Psoas muscle (tissue), 8 donors: ENCODE measurements at places on chromosomes 6 and 20. TPM values are rescaled to one million over a fixed set of nuclear protein-coding genes. Genes with fewer than 3 reads are reported as not detected.

The ECT2L gene
- not detected for total RNA-seq

The LYRM2 gene
- 45.6 TPM for total RNA-seq

The ANKRD6 gene
- total RNA-seq = 4.0 TPM

The ZNF311 gene
- total RNA-seq = 0.36 TPM

DNA sequence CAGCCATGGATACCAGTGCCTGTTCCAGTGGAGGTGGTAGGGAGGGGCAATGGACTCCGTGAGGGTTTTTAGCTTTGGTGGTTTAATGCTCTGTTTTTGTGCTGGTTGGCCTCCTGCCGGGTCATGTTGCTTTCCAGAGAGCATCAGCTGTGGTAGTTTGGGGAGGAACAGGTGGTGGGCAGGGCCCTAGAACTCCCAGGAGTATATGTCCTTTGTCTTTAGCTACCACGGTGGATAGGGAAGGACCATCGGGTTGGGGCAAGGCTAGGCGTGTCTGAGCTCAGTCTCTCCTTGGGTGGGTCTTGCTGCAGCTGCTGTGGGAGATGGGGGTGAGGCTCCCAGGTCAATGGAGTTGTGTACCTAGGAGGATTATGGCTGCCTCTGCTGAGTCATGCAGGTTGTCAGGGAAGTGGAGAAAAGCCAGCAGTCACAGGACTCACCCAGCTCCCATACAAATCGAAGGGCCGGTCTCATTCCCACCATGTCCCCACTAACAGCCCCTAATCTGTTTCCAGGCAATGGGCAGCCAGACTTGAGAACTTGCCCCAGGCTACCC, 38.9 kb downstream of the MRAP2 start:
- H3K4me3 ChIP-seq = no peak overlapping the region
- no peaks in the 10 kb centered on the region for H3K27me3 ChIP-seq
- no peak for DNase-seq
- H3K36me3 ChIP-seq = no peaks in the 10 kb centered on the region
- H3K27ac ChIP-seq = no peak overlapping the region

DNA sequence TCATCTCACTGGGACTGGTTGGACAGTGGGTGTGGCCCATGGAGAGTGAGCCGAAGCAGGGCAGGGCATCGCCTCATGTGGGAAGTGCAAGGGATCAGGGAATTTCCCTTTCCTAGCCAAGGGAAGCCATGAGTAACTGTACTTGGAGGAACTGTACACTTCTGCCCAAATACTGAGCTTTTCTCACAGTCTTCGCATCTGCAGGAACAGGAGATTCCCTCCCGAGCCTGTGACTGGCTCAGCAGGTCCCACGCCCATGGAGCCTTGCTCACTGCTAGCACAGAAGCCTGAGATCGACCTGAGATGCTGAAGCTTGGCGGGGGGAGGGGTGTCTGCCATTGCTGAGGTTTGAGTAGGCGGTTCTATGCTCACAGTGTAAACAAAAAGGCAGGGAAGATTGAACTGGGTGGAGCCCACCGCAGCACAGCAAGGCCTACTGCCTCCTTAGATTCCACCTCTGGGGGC, 10.4 kb upstream of the CALHM5 start:
- H3K4me1 ChIP-seq = no peaks in the 10 kb centered on the region
- no peaks in the 10 kb centered on the region for H3K27me3 ChIP-seq
- H3K36me3 ChIP-seq = no peaks in the 10 kb centered on the region
- DNase-seq = no peak
- H3K27ac ChIP-seq = no peak overlapping the region

GRCh38 chr6:18976966-18977365, 589.8 kb downstream of the RNF144B start:
- DNase-seq = no peak
- H3K27me3 ChIP-seq = no peaks in the 10 kb centered on the region
- H3K36me3 ChIP-seq = no peaks in the 10 kb centered on the region
- H3K4me3 ChIP-seq = no peak overlapping the region
- H3K27ac ChIP-seq = no peak overlapping the region
- H3K4me1 ChIP-seq = no peaks in the 10 kb centered on the region

- H3K4me3 ChIP-seq = no peak overlapping the region
- no peaks in the 10 kb centered on the region for H3K27me3 ChIP-seq
- no peaks in the 10 kb centered on the region for H3K36me3 ChIP-seq
- no peaks in the 10 kb centered on the region for H3K4me1 ChIP-seq
- H3K27ac ChIP-seq = no peak overlapping the region
- no peak for DNase-seq
Measured at GRCh38 chr6:138287144-138287955, 69.1 kb upstream of the PBOV1 start.

DNA sequence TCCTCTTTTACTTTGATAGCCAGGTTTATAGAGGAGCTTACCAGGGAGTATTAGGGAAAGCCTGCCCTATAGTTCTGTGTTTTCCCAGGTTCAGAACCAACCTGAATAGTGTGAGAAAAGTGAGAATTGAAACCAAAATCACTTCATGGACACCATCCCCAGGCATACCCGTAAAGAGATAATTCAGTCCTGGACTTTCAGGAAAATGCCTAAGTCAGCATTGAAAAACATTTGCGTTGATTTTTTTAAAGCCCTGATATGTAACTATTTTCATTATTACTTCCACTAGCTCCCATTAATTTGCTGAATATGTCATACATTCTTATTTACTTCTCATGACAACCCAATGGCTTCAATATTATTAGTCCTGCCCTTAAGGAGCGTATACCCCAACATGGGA, 77.4 kb upstream of the TCF21 start:
- no peaks in the 10 kb centered on the region for H3K4me1 ChIP-seq
- no peaks in the 10 kb centered on the region for H3K27me3 ChIP-seq
- no peak overlapping the region for H3K27ac ChIP-seq
- H3K4me3 ChIP-seq = no peak overlapping the region

DNA sequence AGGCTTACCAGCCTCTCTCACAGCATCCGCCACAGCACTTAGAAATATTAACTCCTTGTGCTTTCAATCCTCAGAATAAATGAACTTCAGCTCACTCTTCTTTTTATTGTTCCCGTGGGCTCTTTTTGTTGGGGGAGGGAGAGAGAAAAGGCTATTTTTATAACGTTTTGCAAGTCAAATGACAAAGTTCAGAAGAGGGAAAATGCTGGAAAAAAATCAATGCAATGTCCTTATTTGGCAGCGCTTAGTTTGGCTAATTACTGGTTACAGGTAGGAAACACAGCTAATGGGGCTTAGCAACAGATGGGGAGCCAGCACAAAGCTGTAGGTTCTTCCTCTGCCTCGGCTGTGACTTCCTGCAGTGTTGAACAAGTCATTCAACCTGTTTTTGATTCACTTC, 1067.0 kb upstream of the MAP3K7 start:
- no peak for DNase-seq
- H3K36me3 ChIP-seq = no peaks in the 10 kb centered on the region
- no peak overlapping the region for H3K27ac ChIP-seq
- H3K4me3 ChIP-seq = no peak overlapping the region
- H3K4me1 ChIP-seq = no peaks in the 10 kb centered on the region
- H3K27me3 ChIP-seq = no peaks in the 10 kb centered on the region

GRCh38 chr6:154895841-154896240, 99.3 kb upstream of the TIAM2 start:
- H3K4me3 ChIP-seq = no peak overlapping the region
- H3K27ac ChIP-seq = no peak overlapping the region
- no peaks in the 10 kb centered on the region for H3K27me3 ChIP-seq
- no peak for DNase-seq
- H3K4me1 ChIP-seq = no peaks in the 10 kb centered on the region

DNA sequence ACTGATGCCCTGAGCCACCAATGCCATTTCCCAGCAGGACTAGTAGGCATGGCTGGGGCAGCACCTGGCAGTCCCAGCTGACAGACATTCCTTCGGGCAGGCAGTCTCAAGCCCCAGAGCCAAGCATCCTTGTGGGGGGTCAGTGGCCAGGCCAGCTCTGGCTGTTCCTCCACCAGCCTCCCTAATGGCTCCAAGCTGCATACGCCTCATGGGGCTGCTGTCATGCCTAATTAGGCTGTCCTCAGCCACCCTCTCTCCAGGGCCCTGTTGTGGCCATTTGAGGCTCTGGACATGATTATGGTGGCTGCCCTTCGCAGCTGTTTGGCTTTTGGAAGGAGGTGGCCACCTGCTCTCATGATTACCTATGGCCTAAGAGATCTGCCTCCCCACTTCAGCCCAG, 79.4 kb downstream of the DLGAP4 start:
- no peaks in the 10 kb centered on the region for H3K4me1 ChIP-seq
- no peaks in the 10 kb centered on the region for H3K36me3 ChIP-seq
- H3K27ac ChIP-seq = no peak overlapping the region
- H3K4me3 ChIP-seq = no peak overlapping the region

DNA sequence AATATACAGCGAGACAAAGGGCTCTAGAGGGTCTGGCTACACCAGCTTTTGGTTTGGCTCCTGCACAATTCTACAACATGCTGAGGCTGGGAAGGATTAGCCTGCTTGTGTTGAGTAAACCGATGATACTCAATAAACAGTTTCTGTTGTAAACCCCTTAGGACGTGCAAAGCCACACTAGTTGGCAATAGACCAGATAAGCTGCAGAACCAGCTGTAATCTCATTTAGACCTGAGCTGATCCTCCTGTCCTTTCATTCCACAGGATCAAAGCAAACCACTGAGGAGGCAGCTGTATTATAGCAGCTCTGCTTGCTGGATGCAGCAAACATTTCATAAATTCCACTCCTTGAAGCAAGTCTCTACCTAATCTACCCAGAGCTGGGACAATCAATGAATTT, 79.7 kb downstream of the MMS22L start:
- no peaks in the 10 kb centered on the region for H3K36me3 ChIP-seq
- no peak for DNase-seq
- H3K4me1 ChIP-seq = no peaks in the 10 kb centered on the region
- no peaks in the 10 kb centered on the region for H3K27me3 ChIP-seq
- H3K27ac ChIP-seq = no peak overlapping the region

DNA sequence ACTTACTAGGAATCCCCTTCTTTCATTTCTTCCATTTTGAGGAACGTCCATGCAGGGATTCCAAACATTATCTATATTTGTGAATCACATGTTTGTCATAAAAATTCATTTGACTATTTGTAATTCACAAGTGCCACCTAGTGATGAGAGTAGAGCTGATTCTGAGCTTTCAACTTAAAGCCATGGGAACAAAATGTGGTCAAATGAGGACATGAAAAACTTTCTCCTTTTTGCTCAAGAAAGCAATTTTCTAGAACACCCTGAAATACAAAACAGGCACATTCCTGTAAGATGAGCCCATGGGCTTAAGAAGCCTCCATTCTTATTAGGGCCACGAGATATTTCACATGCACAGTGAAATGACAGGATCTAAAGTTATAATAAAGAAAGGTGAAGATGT, 12.3 kb downstream of the MAP3K7 start:
- peaks cover 8% of the 10 kb centered on the region for H3K4me1 ChIP-seq
- H3K27me3 ChIP-seq = no peaks in the 10 kb centered on the region
- no peaks in the 10 kb centered on the region for H3K36me3 ChIP-seq

GRCh38 chr6:106149472-106150069, 63.4 kb downstream of the PRDM1 start:
- no peaks in the 10 kb centered on the region for H3K36me3 ChIP-seq
- no peak for DNase-seq
- no peaks in the 10 kb centered on the region for H3K4me1 ChIP-seq
- H3K4me3 ChIP-seq = no peak overlapping the region
- no peak overlapping the region for H3K27ac ChIP-seq

DNA sequence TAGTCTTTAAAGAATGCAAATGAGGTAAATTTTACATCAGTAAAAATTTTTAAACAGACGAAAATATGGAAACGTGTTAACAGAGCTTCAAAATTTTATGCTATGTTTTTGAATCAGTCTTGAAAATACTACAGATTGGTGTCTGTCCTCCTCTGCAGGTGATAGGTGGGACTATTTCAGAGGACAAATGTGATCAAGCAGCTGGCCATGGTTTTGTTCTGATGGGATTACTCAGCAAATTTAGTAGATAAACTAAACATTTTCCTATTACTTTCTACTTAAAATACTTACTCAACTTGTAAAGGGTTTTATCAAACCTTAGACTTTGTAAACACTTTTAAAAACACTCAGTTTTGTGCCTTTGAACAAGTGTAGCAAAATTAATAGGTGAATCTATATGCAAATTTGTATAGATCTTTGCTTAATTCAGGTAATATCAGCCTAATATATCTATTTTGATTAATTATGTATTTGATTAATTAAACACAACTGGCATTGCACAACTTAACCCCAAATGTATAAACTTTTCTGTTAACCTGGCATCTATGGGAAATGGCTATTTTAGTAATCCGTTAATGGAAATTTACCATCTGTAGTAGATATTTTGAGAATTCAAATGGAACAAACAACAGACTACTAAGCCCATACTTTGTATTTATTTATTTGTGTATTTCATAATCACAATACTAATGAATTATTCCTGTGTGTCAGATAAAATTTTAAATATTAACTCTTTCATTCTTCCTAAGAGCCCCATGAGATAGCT, 22.5 kb downstream of the ADGRB3 start:
- no peaks in the 10 kb centered on the region for H3K27me3 ChIP-seq
- H3K36me3 ChIP-seq = no peaks in the 10 kb centered on the region
- DNase-seq = no peak
- no peak overlapping the region for H3K4me3 ChIP-seq
- H3K27ac ChIP-seq = no peak overlapping the region

- no peaks in the 10 kb centered on the region for H3K36me3 ChIP-seq
- no peak for DNase-seq
- no peak overlapping the region for H3K4me3 ChIP-seq
- no peak overlapping the region for H3K27ac ChIP-seq
- no peaks in the 10 kb centered on the region for H3K4me1 ChIP-seq
- no peaks in the 10 kb centered on the region for H3K27me3 ChIP-seq
Measured at GRCh38 chr20:54366669-54367344, 108.6 kb upstream of the DOK5 start.

DNA sequence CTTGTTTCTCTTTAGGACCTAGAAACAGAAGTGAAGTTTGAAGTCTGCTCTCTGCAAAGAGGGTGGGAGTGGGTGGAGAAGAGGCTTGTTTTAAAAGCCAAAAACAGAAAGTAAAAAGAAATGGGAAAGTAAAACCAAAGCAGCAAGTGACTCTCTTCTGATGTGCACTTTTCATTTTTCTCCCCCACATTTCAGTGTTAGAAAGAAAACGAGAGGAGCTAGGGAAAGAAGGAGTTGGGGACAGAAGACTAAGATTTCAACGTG, 1.3 kb downstream of the C6orf141 start:
- H3K27me3 ChIP-seq = no peaks in the 10 kb centered on the region
- peak overlapping the region; percentile 61 for H3K4me3 ChIP-seq
- no peak for DNase-seq
- no peaks in the 10 kb centered on the region for H3K4me1 ChIP-seq
- H3K27ac ChIP-seq = no peak overlapping the region

GRCh38 chr6:38163186-38164130, 343.9 kb downstream of the ZFAND3 start:
- H3K4me1 ChIP-seq = no peaks in the 10 kb centered on the region
- no peak overlapping the region for H3K27ac ChIP-seq
- no peaks in the 10 kb centered on the region for H3K36me3 ChIP-seq
- H3K4me3 ChIP-seq = no peak overlapping the region

- peaks cover 41% of the 10 kb centered on the region for H3K36me3 ChIP-seq
- no peaks in the 10 kb centered on the region for H3K27me3 ChIP-seq
- no peak overlapping the region for H3K4me3 ChIP-seq
- no peak for DNase-seq
- H3K27ac ChIP-seq = peak overlapping the region; percentile 44
Measured at GRCh38 chr20:53580376-53581111, 13.1 kb downstream of the ZNF217 start.
